ENCODE measurements at places on chromosomes 2 and 18.

DNA sequence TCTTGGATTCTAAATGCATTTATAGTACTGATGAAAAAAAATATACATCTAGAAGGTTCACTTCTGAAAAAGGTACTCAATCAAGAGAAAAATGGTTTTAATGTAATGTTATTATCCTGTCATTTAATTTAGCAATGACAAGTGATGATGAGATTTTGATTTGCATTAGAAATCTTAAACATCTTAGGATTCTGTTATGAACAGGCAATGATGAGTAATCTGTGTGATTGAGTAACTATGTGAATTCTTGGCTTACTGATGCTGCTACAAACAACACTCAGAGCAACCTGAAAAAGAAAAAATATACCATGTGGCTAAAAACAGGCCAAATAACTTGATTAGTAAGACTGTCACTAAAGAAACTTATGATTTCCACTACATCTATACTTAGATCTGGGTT, 30.1 kb downstream of the RBKS start:
- no peak for DNase-seq

DNA sequence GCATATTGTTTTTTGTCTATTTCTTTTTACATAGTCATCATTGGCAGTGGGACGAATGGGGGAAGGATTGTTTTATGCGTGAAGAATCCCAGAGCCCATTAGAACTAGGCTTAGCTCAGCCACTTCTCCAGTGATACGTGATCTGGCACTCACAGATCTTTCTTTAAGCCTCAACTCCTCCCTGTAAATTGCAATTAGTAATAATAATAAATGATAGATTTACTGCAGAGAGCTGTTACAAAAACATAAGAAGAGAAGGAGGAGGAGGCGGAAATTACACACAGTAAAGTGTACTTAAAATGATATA, 629.3 kb downstream of the NRXN1 start:
- DNase-seq = no peak

- no peak for DNase-seq
These were observed 13.4 kb upstream of the RPL37A start for GRCh38 chr2:216485237-216485636.

GRCh38 chr2:70494293-70494886, 59.2 kb downstream of the TGFA start:
- DNase-seq = no peak

GRCh38 chr2:42888321-42889245, 96.2 kb upstream of the HAAO start:
- DNase-seq = no peak

Data from suprapubic skin (tissue), 4 donors.